ENCODE measurements at places on chromosomes 16 and 17.
A peak's percentile ranks its signal among the peaks of the same experiment; 100 is the strongest.

DNA sequence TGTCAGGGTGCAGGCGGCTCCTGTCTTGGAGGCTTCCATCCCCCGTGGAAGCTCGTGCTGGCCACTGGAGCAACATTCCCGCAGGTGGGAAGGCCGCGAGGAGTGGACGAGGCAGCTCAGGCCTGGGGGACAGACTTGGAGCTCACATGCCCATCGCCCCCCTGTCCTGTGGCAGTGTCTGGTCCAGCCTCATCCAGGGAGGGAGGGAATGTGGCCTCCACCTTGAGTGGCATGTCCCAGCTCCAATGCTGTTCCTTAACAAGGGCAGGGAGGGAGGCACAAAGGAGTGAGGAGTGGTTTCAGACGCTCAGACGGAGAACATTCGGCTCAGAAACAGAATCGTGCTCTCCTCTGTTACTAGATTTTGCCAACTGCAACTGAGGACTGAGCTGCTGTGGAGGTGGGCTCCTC, 159.4 kb upstream of the CHMP6 start:
- DNase-seq = peak; percentile 22

- DNase-seq = no peak
These were observed 559.9 kb upstream of the HSBP1 start for GRCh38 chr16:83247767-83248372.

- no peak for DNase-seq
These were observed 62.4 kb downstream of the RAB11FIP4 start for GRCh38 chr17:31453896-31454295.

DNA sequence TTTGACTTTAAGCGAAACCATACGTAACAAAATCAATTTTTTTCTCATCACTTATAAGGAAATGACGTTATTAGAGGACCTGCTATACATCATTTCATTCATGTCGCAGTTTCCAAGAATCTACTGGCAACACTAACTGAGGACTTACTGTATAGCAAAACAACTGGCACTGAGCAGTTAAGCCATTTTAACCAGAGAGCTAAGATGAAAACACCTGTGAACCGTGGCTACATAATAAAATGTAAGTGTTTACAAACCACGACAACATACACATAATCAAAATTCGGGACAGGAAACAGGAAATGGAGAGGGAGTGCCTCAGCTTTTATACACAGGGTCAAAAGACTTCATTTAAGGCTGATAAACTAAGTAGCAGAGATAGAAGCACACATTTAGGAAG, 29.5 kb downstream of the METTL16 start:
- no peak for DNase-seq

DNA sequence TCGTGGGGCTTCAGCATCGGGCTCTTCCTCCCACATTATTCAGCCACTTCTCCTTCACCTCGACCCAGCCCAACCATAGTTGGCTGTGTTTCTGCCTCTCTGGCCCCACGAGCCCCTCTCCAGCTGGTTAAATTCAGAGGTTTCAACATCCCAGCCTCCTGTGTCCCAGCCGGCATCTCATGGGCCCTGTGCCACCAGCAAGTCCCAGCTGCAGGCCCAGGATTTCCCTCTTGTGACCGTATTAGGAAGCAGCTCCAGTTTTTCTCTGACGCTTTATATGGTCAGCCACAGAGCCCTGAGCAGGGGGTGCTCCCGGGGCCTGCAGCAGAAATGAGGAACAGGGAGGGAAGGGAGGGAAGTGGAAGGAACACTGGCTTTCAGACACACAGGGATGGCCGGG, 27.4 kb downstream of the MYH11 start:
- no peak for DNase-seq

- no peak for DNase-seq
These were observed 1.1 kb downstream of the CD79B start for GRCh38 chr17:63930951-63931575.

- DNase-seq = peak; percentile 99
These were observed at the start of gene DCTPP1 for GRCh38 chr16:30429678-30430427. Gene DCTPP1, minus strand, starts transcription at chr16:30430030. Its CDS starts 50 bp downstream, at chr16:30429980.

All from RKO (cell line).